ENCODE measurements at places on chromosomes 2 and 18. TPM values are rescaled to one million over a fixed set of nuclear protein-coding genes. Genes with fewer than 3 reads are reported as not detected.

The ALK gene
- total RNA-seq, result 0.26 TPM

The ACVR1C gene
- not detected for total RNA-seq

The ZNF385B gene
- 0.22 TPM for total RNA-seq

- DNase-seq, result no peak
Measured at GRCh38 chr2:32627441-32627813, 423 bp upstream of the TTC27 start.

DNA sequence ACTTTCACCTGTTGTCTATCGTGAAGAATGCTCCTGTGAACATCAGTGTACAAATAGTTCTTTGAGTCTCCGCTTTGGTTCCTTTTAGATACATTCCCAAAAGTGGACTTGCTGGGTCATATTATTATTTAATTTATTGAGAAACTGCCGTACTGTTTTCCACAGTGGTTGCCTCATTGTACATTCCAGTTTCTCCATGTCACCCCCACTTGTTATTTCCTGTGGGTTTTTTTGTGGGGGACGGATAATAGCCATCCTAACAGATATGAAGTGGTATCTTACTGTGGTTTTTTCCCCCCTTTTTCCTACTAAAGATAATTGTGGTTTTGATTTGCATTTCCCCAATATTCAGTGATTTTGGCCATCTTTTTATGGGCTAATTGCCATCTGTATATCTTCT, 53.8 kb downstream of the SMCHD1 start:
- DNase-seq, result no peak

GRCh38 chr2:120594856-120595685, 140.6 kb upstream of the GLI2 start:
- peak; percentile 66 for DNase-seq

DNA sequence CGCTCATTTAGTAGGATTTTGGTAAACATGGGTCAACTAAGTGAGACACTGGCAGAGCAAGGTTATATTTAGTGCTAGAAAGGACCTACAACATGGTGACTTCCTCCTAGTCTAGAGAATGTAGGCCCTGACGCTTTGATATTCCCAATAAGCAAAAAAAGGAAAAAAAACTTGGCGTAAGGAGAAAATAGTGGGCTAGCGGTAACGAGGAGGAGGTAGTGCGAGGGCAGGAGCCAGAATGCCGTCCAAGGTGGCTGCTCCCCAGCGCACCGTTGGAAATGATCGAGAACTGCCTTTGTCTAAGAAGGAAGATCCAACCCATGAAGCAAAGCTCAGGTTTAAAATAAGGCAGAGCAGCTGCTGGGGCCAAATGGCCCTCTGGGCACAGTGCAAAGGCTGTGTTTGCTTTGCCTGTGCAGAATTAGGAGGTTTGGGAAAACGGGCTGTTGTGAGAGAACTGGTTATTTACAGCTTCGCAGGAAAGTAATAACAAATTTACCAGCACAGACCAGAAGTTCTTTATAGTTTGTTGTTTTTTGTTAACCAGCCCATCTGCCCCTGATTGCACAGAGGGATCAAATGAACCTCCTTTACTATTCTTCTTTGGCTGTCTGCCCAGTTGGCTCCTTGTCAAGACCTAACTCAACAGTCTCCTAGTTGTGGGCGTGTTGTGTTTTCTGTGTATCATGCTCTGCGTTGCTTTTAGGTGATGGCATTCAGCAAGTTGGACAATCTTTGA, 86.6 kb downstream of the ITGB1BP1 start:
- DNase-seq, result peak; percentile 53

DNA sequence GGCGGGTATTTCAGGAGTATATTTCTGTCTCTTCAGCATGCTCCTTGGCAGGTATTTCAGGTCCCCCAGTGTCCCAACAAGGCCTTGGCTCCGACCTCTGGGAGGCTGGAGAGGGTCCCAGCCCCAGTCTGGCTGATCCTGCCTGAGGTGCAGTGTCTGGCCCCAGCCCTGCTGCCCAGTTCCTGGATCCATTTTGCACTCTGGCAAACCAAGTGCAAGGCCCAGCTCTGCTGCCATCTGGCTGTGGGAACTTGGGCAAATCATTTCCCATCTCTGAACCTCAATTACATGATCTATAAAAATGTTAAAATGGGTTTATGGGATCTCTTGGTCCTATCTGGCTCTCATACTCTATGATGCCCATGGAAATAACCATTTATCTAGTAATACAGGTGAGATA, 63.6 kb downstream of the ZBTB7C start:
- no peak for DNase-seq

GRCh38 chr2:38394903-38395341, 17.8 kb upstream of the ATL2 start:
- peak; percentile 82 for DNase-seq

GRCh38 chr2:45769854-45770576, 118.5 kb downstream of the PRKCE start:
- DNase-seq, result no peak

GRCh38 chr2:188294352-188294926, 2.8 kb downstream of the GULP1 start:
- DNase-seq, result no peak

DNA sequence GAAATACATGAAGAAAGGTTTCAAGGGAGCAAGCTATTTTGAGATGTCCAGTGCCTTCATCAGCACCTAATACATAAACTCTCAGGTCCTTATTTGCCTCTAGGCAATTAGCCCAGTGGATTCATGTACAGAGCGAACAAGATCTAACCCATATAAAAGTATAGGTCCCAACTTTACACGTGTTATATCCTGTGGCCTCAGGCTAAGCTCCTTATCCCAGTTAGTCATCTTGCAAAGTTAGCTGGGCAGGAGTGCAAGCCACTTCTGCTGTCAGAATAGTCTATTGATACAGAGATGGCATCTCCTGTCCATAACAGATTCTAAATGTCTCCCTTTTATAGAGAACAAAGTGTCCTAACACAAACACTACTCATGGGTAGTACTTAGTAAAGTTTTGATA, 203.9 kb upstream of the PIK3C3 start:
- DNase-seq, result no peak

- DNase-seq, result no peak
Measured at GRCh38 chr2:66233981-66234380, 200.9 kb upstream of the MEIS1 start.

GRCh38 chr2:83951378-83951947, 507.6 kb downstream of the SUCLG1 start:
- no peak for DNase-seq

- no peak for DNase-seq
Measured at GRCh38 chr2:86358957-86359356, 21.5 kb upstream of the REEP1 start.

DNA sequence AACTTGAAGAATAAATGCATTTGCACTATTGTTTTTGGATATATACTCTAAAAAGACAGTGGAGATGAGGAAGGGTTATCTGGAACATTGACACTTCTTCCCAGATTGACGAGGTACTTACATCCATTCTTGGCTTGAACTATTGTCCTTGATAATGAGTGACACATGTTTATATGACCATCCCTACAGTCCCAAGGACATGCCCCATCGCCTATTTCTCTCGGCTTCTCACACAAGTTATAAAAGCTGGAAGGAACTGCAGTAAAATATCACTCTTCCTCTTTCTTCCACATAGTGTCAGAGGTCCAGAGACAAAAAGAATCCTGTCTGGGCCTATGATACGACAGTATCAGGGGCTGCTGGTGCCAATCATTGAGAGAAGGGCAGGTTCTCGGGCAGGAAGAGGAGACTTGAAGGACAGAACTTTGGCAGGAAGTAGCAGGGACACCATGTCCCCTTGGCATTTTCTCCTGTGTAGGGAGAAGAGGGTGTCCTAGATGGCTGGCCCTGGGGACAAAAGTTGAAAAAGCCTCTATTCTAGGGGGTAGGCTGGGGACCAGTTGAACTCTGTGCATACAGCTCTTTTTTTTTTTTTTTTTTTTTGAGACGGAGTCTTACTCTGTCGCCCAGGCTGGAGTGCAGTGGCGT, 5.8 kb upstream of the CABLES1 start:
- DNase-seq, result no peak

GRCh38 chr2:70514612-70515055, 39.0 kb downstream of the TGFA start:
- no peak for DNase-seq

DNA sequence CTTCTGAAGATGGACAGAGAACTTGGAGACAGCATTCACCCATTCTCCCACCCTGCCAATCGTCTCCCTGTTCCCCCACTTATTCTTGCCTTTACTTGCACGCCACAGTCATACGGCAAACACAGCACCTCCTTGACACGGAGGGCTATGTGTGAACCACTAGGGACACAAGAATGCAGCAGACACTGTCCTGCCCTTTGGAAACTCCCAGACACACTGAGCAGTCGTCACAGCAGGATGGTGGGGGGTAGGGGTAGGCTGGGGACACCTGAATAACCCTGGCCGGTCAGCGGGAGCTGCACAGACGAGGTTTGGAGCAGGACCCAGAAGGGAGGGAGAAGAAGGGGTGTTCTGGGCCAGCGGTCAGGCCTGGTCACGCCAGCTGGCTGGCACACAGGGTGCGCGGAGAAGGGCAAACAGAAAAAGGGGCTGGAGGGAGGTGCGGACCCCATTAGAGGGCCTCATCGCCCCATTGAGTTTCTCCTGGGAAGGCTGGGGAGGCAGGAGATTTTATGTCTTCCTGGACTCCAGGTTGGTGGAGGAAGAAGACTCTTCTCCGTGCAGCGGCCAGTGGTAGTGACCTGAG, 40.0 kb upstream of the FOSL2 start:
- no peak for DNase-seq

- no peak for DNase-seq
Measured at GRCh38 chr2:203799908-203800307, 67.7 kb upstream of the CTLA4 start.

- no peak for DNase-seq
Measured at GRCh38 chr2:84443477-84443876, 15.6 kb downstream of the SUCLG1 start.

DNA sequence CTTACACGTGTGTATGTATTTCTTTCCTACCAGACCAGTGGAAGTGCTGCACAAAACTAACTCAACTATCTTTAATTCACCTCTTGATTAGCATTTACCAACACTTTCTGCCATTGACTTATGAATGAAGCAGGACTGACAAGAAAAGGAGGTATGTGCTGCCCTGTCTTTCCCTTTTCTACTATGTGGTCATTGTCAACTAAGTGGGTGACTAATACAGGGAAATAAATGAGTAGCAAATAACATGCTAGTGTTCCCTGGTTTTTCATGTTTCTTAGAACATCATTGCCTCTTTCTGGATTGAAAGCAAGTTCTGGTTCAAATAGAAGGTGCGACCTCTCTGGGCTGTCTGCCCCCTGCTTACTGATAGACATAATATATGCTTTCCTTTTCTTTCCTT, 58.0 kb downstream of the LINC00305 start:
- DNase-seq, result no peak

DNA sequence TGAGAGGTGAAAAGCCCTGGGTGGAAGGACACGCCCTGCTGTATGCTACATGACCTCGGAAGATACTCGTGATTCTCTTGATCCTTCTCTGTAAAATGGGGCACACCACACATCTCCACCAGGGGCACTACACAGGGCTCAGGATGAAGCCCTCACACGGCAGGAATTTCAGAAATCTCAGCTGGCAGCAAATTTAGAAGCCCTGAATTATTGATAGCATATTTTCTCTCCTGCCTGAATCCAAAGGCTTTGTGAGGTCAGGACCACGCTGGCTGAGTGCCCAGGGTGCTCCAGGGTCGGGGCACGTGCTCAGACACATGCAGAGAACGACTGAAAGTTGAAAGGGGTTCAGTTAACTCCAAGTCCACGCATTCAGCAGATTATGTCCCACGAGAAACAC, 42.1 kb upstream of the GALR1 start:
- DNase-seq, result peak; percentile 73

DNA sequence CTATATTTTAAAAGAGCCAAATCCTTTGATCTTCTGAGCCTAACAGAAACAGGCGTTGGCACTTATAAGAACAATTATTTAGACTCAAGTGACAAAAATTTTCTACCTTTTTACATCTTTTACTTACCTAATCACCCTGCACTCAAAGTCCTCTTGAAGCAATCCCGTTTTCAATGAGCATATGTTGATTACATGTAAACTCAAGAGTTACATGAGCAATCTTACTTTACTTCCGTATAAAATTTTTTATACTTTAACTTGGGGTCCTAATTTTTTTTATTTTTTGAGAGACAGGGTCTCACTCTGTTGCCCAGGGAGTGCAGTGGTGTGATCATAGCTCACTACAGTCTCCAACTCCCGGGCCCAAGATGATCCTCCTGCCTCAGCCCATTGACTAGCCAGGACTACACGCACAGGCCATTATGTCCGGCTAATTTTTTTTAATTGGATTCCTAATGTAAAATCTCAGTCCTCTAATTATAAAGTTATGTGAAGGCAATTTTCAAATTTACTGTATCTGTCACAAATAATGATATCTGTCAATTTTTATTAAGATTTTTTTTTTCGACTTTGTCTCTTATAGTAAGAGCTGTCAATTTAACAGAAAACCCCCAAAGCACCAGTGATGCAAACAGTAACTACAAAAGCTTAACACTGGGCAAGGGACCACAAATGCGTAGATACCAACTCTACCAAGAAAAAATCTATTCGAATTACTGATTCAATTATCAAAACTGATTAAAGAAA, 19.1 kb upstream of the STPG4 start:
- no peak for DNase-seq

DNA sequence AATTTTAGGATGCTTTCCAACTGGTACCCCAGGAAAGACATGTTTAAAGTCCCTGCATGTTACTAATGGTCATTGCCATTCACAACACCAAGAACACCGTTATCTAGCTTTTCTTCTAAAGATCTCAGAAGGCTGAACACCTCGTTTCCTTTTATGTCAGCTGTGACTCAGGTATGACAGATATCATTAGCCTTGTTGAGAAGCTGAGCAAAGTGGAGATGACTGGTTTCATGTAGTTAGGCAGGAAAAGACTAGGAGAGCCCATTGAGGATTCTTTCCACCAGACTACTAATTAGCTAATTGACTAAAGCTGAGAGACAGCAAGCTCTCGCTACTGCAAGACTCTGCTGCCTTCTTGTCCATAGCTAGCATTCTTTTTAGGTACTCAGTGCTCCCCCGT, 32.0 kb upstream of the ARL5A start:
- DNase-seq, result no peak

DNA sequence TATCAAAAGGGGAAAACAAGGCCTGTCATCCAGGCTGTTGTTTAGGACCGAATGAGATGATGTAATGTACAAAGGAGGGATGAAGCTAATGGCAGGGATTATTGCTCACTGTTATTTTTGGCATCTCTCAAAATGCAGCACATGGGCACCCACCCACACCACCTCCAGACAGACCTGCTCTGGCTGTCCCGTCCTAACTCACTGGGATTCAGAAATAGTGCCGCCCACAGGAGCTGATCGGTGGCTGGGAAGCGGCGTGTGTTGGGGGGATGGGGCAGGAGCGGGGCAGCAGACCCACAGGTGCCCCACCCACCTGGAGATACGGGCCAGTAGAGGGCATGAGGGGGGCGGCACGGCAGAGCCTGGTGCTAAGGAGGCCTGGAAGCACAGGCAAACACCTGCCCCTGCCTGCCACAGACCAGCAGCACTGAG, 52.2 kb downstream of the CRACDL start:
- no peak for DNase-seq

- no peak for DNase-seq
Measured at GRCh38 chr2:229996320-229996719, 72.4 kb downstream of the SLC16A14 start.
